ENCODE measurements at places on chromosomes 5 and 9.

- no peak for DNase-seq
Observed at GRCh38 chr5:148619484-148619883, 34.8 kb downstream of the HTR4 start.

- no peak for DNase-seq
Observed at GRCh38 chr5:180046656-180047055, 24.9 kb downstream of the RNF130 start.

DNA sequence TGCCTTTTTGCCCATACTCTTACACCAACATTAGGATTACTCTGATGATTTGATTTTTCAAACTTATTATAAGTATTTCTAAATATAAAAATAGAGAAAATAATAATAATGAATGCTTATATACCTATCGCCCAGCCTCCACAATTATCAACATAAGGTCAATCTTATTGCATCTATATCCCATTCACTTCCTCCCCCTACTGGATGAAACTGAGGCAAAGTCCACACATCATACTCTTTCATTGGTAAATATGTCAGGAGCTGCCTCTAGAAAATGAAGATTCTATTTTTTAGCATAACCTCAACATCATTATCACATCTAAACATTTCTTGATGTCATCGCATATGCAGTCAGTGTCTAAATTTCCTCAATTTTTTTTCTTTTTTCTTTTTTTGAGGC is 44.3 kb downstream of the SH3RF2 start:
- no peak for DNase-seq

DNA sequence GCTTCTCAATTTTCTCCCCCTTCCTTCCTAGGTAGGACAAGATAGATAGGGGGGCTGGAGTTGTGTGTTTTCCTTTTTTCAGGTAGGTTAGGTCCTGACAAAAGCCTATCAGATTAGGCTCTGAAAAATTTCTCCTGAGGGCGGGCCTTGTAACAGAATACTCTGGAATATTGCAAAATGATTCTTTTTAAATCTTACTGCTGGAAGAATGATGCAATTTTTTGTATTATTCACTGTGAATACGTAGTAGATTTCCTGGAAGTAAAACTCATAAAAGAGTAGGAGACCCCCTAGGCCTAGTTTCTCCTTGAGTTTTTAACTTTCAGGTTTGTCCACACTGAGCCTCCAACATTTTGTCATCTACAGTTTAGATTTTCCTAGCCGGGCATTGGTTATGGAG is 1701.8 kb downstream of the EFNA5 start:
- DNase-seq: no peak

GRCh38 chr9:7117676-7118561 is 360.1 kb downstream of the KDM4C start:
- no peak for DNase-seq

DNA sequence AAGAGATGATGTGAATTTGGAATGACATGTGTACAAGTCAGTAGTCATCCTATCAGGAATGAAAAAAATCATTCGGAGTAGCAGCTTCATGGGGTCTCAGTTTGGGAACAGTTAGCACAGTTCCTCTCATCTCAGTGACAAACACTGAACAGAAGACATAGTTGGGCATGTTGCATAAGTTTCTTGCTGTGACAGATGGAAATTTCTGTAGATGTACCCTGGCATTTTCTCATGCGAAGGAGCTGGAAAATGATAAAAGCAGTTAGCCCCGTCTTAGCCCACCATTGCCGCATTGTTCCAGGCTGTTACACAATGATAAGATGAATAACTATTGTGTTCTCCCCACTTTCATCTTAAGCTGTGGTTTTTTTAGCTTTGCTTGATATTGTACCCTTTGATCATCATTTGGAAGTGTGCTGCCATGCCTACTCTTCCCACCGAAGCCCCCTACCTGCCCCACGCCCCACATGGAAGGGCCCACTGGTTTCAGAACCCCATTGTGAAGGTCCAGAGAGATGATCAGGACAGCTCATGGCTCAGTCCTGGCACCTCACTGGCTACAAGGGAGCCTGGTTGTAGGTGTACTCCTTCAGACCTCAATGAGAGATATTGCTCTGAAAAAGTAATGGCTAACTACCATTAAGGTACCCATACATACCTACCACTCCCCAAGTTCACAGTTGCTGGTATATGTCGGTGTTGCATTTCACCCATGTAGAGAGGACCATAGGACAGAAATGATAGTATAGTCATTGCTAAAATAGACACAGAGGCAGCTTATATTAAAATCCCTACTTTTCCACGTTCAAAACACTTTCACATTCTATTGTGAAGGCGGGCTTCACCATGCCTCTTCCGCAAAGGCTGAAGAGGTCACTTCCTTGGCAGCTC is 38.8 kb downstream of the SFXN1 start:
- no peak for DNase-seq

- no peak for DNase-seq
Observed at GRCh38 chr9:3916411-3916810, 383.5 kb downstream of the GLIS3 start.

All from CD8-positive, alpha-beta T cell (primary cell).